COLO829 (cell line): ENCODE measurements at places on chromosomes 7 and 10.

GRCh38 chr7:129550693-129551360, 48.5 kb downstream of the SMKR1 start:
- no peak for DNase-seq

GRCh38 chr10:114626841-114627240, 31.2 kb downstream of the ABLIM1 start:
- DNase-seq, result no peak

DNA sequence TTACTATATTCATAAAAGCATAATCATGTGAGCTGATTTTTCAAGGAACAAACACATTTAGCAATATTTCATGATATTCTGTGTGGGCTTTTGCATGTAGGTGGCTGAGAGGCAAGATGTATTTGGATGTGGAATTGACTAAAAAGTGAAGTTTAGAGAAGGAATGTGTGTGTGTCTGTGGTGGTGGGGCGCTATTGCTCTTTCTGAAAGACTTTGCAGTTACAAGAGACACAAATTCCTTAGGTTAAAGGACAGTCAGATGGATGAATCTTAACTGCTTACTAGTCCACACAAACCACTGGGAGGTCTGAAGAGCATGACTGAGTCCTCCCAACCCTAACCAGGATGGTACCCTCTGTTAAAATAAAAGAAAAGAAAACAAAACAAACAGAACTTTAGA, 200.1 kb downstream of the SDHAF3 start:
- no peak for DNase-seq

DNA sequence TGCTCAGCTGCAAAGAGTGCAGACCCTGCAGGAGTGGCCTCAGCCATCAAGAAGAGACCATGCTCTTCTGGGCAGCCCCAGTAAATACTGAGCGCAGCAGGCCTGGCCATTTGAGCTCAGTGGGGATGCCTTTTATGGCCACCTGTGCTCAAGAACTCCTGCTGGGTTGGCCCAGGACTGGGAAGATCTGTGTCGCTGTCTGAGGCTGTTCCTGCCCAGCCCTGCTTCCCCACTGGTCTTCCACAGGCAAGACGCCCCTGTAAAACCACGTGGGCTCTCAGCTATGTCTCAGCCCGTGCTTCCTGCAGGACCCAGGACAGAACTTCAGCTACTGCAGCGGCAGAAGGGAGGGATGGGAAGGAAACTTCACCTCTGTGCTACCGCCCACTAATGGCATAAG, 10.5 kb upstream of the PPIF start:
- no peak for DNase-seq

DNA sequence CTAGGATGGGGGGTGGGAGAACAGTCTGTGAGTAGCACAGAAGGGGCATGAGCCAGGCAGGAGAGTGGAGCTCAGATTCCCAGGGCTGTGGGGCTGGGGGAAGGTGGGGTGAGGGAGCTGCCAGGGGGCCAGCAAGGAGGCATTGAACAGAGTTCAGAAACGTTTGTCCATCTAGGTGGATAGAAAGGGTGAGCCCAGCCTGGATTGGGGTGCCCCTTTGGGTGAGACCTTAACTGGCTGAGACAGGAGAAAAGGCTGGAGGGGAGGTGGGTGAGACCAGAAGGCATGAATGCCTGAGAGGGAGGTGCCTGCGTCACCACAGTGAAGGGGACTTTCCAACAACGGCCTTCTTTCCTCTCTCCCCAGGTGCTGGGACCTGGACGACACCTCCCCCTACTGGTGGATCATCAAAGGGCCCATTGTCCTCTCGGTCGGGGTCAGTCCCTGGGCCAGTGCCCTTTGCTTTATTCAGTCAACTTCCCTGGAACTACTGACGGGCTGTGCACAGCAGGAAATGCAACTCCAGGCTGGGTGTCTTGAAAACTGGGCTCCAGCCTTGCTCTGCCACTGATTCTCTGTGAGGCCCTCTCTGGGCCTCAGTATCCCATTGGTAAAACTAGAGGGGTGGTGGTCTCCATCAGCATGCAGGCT, 11.0 kb downstream of the GHRHR start:
- DNase-seq, result peak; percentile 64

GRCh38 chr7:43647673-43648472, 65.0 kb downstream of the STK17A start:
- DNase-seq, result peak; percentile 98
